D721Med (cell line): ENCODE measurements at places on chromosomes 11 and 22.

GRCh38 chr11:36395978-36396736 lies 100.1 kb downstream of the PRR5L start:
- DNase-seq = no peak

DNA sequence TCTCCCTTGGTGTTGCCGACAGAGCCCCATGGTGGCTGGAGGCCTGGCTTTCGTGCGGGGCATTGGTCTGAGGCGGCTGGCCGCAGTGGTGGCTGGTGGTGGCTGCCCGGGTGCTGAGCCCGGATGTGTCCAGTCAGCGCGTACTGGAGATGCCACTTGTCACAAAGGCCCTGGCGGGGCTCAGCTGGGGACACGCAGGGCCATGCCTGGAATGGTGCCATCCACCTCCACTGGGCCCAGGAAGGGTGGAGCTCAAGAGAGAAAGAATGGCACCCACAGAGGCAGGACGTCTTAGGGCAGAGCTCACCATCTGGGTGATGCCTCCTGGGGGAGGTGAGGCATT lies 92.5 kb downstream of the CEP164 start:
- no peak for DNase-seq

- DNase-seq = peak; percentile 45
Observed at GRCh38 chr11:67504005-67504949, 886 bp downstream of the PITPNM1 start.

DNA sequence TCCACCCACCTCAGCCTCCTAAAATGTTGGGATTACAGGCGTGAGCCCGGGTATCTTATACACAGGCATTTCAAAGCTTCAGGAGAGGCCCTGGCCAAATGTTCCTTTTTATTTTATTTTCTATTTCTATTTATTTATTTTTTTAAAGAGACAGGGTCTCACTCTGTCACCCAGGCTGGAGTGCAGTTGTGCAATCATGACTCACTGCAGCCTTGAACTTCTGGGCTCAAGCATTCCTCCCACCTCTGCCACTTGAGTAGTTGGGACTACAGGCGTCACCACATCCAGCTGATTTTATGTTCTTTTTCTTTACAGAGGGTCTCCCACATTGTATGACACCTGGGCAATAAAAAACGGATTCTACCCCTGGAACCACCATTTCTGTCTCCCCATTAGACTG lies 71.2 kb downstream of the FBXO7 start:
- DNase-seq = no peak

DNA sequence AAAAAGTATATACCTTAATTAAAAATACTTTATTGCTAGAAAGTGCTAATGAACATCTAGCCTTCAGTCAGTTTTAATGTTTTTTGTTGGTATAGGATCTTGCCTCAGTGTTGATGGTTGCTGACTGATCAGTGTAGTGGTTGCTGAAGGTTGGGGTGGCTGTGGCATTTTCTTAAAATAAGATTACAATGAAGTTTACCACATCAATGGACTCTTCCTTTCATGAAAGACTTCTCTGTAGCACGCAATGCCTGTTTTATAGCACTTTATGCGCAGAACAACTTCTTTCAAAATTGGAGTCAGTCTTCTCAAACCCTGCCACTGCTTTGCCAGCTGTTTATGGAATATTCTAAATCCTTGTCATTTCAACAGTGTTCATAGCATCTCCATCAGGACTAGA lies 50.6 kb downstream of the LDLRAD3 start:
- no peak for DNase-seq

GRCh38 chr11:6757373-6757967 lies 14.3 kb downstream of the OR2AG2 start:
- DNase-seq = no peak

GRCh38 chr11:65960824-65961266 lies 689 bp upstream of the SART1 start:
- no peak for DNase-seq

DNA sequence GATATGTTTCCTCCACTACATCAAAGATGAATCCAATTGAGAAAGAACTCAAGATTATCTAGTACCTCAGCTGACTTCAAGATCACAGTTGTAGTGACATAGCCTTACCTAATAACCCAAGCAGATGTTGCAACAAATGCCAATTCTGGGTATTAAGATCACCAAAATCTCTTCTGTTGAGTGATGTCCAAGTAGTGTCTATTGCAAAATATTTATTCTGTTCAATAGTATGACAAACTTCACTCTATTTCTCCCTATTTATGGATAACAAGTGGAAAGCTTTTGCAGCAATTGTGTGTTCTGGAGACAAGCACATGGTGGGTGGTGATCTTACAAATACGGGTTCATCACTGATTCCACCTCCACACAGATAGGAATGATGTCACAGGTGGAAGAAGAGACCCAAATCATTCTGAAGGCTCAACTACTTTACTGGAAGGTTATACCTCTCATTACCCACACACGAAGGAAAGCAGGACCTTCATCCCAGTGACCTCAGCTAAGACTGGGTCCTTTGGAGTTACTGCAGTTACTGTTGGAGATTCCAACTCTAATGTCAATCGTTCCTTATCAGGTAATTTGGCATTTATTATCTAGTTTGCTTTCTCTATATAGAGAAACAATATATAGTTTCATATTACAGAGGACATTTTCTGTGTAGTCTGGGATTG lies 72.0 kb downstream of the CD44 start:
- no peak for DNase-seq

DNA sequence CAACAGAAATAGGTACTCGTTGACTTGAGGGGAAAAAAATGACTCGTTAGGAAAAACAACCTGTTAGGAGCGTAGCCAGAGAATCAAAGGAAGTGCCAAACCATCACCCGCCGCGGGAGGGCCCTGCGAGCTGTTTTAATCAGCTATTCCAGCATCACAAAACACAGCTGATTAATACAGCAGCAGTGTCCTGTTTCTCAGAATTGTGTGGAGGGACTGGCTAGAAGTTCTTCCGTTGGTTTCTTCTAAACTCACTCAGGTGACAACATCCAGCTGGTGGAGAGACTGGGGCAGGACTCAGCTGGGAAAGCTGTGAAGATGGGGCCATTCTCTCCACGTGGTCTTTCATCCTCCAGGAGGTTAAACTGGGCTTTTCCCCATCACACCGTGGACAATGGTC lies 28.0 kb downstream of the HSPA8 start:
- no peak for DNase-seq

- no peak for DNase-seq
Observed at GRCh38 chr11:69862331-69862771, 43.1 kb upstream of the FGF3 start.

GRCh38 chr11:8810540-8811301 lies 100.3 kb upstream of the AKIP1 start:
- DNase-seq = peak; percentile 83
